H1 (cell line): ENCODE measurements at places on chromosomes 16 and 17.

DNA sequence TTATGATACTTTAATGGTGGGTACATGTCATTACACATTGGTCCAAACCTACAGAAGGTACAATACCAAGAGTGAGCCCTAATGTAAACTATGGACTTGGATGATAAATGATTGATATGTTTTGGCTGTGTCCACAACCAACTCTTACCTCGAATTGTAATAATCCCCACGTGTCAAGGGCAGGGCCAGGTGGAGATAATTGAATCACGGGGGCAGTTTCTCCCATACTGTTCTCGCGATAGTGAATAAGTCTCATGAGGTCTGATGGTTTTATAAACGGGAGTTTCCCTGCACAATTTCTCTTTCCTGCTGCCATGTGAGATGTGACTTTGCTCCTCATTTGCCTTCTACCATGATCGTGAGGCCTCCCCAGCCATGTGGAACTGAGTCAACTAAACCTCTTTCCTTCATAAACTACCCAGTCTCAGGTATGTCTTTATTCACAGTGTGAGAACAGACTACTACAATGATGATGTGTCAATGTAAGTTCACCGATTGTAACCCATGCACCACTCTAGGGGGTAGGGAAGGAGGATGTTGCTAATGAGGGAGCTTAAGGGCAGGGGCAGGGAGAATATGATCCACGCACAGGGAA, 7.0 kb upstream of the METTL22 start:
- DNase-seq, result no peak

- DNase-seq, result no peak
These were observed 1.5 kb downstream of the SLC38A8 start for GRCh38 chr16:84040823-84041820.

DNA sequence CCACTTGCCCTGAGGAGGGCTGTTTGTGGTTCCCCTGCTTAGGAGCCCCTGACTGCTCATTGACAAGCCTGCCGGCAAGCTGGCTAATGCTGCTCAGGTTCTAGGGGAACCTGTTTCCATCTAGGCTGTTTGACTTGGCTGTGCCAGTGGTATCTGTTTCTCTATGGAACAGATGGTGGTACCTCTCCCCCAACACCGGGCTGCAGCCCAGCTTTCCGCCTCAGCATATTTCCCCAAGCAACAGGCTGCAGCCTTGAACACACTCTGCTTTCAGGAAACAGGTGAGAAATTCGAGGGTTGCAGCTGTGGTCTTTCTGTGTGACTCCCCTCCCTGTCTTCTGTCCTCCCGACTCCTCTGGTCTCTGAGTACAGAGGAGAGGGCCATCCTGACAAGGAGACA, 132.3 kb downstream of the TMEM132E start:
- DNase-seq, result no peak

GRCh38 chr17:12789481-12790248, at the start of gene ARHGAP44:
Gene ARHGAP44 (plus strand): TSS chr17:12789498. CDS start chr17:12789839, 341 bp downstream.
- DNase-seq, result no peak

- no peak for DNase-seq
These were observed 53.1 kb downstream of the RAP1GAP2 start for GRCh38 chr17:2849327-2849670.

DNA sequence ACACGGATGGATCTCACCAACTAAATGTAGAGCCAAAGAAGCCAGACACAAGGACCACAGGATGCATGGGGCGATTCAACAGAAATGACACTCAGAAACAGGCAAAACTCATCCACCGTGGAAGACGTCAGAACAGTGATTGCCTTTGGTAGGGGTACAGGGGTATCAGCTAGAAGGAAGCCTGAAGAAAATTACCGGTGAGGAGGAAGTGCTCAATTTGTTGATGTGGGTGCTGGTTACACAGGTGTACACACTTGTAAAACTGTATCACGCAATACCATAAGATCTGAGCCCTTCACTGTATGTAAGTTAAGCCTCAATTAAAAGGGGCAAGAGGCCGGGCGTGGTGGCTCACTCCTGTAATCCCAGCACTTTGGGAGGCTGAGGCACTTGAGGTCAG, 226.1 kb downstream of the C16orf78 start:
- DNase-seq, result peak; percentile 29

DNA sequence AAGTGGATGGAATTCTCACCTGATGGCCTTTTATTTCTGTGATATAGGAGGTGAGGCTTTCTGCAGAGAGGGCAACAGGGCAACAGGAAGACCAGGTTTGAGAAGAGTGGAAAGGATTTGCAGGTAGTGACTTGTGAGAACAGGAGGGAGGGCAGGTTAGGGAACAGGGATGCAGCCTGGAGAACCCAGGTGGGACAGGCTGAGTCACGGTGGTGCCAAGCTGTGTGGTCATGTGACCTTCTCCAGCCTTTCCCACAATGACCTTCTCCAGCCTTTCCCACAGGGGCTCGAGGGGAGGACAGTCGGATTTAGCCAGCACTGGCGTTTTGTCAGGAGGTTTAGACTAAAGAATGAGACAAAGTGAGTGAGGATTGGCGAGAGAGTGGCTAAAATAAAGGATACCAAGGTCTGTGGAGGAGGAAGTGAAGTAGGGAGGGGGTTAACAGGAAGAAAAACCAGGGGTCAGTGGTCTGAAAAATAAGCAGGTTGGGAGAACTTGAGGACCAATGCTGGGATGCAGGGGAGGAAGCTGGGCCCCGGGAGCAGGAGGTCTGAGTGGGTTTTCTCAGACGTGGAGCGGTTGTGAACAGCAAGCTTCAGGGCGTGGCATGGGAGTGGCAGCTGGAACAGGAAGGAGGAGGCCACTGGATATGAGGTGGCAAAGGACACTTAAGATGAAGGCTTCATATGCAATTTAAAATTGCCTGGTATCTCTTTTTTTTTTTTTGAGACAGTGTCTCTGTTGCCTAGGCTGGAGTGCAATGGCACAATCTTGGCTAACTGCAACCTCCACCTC, 37.7 kb downstream of the DNAH2 start:
- DNase-seq, result no peak

- no peak for DNase-seq
These were observed 309.1 kb downstream of the TOX3 start for GRCh38 chr16:52237823-52238222.

DNA sequence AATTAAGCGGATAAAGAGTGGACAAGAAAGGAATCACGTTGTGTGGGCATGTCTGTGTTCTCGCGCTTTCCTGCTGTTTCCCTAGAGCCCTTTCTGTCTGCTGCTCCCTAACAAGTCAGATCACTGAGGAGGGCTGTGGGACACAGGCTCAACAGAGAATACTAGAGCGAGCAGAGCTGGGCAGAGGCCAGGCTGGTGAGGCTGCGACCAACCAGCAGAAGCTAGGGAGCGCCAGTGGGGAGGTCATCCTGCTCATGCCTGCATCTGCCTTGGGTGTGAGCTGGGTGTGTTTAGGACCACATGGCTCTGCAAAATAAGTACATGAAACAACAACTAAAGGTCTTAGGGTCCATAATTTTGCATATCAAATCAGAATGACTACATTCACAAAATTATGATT, 11.5 kb upstream of the FOXJ1 start:
- no peak for DNase-seq

DNA sequence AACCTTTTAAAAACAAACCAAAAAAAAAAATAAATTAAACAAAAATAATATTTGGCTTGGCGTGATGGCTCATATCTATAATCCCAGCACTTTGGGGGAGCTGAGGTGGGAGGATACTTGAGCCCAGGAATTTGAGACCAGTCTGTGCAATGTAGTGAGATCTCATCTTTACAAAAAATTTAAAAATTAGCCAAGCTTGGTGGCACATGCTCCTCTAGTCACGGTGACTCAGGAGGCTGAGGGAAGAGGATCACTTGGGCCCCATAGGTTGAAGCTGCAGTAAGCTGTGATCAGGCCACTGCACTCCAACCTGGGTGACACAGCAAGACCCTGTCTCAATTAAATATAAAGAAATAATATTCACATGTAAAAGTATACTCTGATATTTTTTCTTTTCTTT, 12.2 kb downstream of the GNGT2 start:
- no peak for DNase-seq

GRCh38 chr17:77726549-77727006, 231.9 kb upstream of the TNRC6C start:
- peak; percentile 41 for DNase-seq

DNA sequence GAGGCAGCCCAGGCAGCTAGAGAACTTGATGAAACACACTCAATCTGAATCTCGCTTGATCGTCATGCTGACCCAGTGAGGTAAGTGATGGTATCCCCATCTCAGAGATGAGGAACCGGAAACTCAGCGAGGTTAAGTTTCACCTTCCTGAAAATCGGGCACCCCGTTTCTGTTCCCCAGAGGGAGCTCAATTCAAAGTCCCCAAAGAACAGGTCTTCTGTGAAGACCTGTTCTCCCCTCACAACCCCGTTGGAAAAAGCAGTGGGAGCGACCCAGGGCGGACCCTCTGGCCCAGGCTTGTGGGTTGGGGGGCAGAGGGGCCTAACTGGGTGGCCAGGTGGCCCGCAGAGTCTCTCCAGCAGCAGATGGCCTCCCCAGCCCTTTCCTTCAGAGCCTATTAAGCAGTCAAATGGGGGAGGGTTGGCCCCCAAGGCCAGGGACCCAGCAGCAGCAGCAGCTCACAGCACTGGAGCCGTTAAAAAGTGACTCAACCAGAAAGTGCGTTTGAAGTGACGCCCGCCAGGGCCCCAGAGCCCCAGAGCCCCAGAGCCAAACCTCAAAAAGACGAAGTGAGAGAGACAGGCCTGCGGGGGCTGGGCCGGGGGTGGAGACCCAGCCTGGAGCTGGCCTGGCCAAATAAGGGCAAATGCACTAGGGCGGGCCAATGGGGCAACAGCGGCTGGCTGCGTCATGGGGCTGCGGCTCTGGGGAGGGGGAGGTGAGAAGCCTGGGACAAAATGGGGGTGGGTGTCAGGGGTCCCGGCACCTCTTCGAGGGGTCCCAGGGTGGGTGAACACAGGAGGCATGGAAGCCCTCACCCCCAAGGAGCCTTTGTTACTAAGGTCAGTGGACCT, 9.2 kb upstream of the TSPOAP1 start:
- DNase-seq, result peak; percentile 44

DNA sequence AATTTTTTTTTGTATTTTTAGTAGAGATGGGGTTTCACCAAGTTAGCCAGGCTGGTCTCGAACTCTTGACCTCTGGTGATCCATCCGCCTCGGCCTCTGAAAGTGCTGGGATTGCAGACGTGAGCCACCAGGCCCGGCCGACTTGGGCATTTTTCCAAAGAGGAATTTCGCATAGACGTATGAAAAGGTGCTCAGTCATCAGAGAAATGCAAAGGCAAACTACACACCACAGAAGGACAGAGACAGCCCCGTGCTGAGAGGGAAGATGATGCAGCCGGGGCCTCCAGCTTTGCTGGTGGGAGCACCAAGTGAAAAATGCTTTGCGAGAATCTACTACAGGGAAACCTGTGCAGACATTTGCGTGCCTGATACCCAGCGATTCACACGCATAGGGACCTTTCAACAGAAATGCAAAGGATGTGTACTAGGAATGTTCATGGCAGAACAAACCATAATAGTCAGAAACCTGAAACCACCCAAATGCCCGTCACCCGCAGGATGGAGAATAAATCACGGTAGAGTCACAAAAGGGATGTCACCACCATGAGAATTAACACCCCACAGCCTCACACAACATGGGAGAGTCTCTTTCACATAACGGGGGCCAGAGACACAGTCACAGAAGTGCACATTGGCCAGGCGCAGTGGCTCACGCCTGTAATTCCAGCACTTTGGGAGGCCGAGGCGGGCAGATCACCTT, 5.2 kb downstream of the RAB40B start:
- no peak for DNase-seq

DNA sequence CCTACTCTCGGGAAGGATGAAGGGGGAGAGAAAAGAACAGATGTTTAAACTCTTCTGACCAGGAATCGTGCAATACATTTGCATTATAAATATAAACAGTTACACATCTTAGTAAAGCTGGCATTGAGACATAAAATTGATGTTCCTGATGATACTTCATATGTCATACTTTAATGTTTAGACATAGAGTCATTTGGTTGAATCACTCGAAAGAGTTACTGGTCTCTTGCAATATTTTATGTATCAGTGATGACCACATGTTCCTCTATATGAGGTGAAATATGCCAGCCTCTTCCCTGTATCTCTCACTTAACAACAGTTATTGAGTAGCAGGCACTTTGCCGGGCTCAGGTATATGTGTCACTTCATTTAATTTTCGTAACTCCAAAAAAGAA, 49.7 kb upstream of the PMFBP1 start:
- DNase-seq, result no peak

DNA sequence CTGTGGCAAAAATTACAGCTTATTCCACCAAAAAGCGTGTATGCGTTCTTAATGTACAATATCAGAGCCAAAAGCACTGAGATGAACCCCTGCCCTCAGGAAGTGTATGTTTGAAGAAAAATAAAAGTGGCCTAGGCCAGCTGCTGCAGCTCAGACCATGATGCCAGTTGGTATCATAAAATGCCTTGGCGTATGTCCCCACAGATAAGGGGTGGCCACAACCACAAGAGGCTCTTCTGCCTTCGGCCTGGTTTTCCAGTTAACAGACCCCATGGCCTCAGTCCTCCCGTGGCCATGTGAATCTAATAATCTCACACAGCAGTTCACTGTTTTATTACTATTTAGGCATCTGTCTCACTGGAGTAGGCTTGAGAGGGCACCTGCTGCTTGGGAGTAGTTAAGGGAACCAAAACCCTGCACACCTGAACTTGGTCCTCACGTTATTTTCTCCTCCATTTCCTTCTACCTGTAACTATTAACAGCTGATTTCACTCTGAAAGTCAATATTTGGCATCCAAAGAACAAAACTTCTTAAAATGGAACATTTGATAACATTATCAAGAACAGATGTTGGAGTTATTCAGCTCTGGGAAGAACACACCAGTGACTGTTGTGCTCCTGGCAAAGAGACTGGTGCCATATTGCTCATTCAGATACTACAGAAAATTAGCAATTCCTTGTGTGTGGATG, 34.8 kb upstream of the ERN1 start:
- DNase-seq, result no peak

GRCh38 chr17:75650874-75651273, 16.1 kb downstream of the RECQL5 start:
- DNase-seq, result no peak

DNA sequence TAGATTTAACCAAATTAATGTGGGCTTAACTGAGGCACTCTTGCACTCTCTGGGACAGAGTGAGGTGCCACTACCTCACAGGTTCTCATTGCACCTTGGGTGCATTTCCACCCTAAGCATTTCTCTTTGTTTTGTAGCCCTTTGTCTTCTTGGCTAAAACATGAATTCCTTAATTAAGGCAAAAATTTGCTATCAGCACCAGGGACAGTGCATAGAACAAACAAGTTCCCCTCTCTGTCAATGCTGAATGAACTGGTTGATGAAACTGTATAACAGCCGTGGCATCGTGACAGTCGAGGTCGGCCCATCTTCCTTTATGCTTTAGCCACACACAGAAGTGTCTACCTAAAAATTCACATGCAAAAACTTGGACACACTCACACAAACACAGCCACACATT, 74.8 kb downstream of the HS3ST2 start:
- DNase-seq, result no peak

- no peak for DNase-seq
These were observed 11.7 kb upstream of the CPPED1 start for GRCh38 chr16:12815361-12815760.

DNA sequence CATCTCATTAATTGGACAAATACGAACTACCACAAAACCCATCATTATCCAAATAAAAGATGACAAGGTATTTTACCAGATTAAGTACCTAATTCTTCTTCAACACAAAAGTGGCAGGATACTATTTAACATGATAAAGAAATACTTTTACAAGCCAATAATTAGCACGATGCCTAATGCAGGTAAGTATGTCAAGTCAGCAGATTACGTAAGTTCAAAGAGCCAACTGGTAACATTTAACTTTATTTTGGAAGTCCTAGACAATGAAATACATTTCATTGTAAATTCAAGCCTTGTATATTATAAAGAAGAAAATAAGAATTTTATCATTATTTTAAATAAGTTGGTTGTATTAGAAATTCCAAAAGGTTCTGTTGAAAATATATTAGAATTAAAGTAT, 535.3 kb upstream of the SOX9 start:
- DNase-seq, result no peak
